ENCODE measurements at places on chromosomes 7 and 10.

DNA sequence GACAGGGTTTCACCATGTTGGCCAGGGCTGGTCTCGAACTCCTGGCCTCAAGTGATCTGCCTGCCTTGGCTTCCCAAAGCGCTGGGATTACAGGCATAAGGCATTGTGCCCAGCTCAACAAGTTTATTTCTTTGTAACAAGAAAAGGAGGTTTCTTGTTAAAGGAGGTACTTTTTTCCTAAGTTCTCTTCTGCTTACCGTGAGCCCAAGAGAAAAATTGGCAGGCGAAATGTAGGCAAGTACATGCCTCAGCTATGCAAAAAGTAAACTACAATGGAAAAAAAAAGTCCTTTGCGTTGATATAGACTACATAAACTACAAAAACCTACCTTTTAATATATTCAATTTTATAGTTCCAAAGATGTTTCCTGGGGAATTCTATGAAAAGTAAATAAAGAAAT, 122.6 kb downstream of the DKK1 start:
- DNase-seq: no peak

GRCh38 chr7:50428911-50429310, 21.2 kb downstream of the FIGNL1 start:
- DNase-seq: no peak

DNA sequence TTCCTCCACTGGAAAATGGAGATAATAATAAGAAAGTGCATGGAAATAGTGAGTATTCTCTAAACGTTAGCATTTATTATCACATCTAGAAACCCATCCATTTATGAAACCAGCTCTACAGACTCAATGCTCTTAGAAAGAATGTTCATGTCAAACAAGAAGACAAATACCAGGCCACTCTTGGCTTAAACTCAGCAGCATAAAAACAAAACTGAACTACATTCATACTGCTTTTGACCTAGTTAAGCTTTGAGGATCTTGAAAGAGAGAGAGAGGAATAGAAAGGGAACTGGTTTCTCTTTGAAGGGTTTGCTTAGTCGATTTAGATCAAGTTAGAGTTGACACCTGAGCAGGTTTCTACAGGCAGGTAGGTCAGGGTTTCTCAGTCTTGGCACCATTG, 332.9 kb upstream of the PRKCQ start:
- DNase-seq: no peak

DNA sequence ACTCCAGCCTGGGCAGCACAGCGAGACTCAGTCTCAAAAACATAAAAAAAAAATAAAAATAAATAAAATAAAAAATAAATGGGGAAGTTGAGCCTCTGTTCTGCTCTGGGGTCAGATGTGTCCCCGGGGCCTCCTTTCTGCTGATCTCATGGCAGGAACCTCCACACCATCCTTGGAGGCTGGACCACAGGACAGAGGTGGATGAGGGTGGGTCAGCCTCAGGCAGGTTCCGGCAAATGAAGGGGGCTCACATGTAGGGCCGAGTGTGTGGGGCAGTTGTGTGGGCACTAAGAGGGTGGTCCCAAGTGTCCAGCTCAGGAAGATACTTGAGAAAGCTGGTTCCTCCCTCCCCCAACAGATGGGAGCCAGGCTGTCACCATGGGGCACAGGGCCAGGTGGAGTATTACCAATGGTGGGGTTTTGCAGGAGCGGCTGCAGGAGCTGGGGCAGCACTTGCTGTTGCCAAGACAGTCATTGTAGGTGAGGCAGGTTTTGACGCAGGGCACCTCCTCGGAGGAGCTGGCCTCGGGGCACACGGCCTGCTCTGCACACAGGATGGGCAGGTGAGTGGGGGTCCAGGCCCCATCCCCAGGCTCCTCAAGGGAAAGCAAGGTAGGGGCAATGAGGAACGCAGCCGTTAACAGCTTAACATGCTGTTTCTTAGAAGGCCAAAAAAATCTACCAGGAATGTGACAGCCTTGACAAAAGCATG, 13.9 kb upstream of the TBRG4 start:
- DNase-seq: no peak

DNA sequence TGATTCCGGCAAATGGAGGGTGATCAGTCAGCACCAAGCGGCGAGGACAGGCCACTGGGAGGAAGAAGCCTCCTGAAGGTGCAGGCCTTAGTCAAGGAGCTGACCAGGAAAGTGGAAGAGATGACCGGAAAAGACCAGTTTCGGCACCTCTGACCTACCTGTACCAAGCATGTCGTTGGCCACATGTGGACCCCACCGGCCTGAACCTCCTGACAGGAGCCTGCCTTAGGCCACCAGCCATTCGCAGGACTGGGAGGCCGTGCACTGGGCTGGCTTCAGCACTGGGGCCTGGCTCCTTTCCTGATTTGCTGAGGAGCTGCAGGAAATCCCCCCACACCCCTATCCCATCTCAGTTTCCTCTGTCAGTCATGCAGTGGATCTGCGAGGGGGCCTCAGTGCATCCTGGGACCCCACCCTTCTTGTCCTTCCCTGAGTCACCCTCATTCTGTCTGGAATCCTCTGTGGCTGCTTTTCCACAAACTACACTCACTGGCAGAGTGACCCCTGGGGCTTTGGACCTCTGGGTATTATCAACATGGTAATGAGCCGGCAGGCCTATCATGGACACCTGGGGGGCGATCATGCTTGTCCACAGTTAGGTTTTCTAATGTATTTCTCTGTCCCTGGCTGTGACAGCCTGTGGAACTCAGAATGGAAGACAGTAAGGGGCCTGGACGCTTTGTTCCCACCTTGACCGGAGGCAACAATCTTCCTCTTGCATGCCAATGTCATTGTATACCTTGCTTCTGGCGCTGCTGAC, 33.0 kb downstream of the RAMP3 start:
- DNase-seq: no peak

DNA sequence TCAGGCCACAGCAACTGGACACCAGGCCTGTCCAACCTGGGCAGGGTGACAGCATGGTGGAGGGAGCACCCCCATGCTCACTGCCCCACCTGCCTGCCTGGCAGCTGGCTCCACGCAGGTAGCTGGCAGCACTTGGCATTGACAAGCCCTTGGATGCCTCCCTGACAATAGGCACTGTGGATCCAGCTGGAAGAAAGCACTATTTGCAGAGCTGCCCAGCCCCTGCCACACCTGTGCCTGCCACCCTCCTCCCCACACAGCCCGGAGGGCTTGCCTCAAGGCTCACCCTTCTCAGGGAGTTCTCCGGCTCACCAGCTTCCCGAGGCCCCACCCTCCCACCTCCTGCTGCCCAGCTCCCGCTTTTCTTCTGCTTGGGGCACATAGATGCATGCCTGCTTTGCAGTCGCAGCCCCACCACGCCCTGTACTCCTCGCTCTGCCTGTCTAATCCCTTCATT, 160.1 kb downstream of the NEURL1 start:
- DNase-seq: no peak

DNA sequence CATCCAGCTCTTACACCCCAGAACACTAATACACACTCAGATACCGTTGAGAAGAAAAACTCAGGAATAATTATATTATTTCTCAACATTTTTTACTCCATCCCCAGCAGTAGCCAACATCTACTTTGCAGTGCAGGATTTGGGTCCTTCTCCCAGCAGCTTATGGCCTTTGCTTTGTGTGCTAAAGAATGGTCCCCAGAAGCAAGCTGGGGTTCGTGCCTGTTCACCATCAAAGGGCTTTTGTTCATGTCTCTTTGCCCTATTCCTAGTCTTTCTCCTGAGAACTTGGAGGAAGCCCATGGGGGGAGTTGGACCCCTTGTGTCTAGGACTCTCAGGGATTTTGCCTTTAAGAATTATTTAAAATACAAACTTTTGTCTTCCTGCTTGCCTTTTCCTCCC, 100.4 kb downstream of the ZNF277 start:
- no peak for DNase-seq

- DNase-seq: no peak
Measured at GRCh38 chr7:129367349-129367699, 66.9 kb upstream of the STRIP2 start.

DNA sequence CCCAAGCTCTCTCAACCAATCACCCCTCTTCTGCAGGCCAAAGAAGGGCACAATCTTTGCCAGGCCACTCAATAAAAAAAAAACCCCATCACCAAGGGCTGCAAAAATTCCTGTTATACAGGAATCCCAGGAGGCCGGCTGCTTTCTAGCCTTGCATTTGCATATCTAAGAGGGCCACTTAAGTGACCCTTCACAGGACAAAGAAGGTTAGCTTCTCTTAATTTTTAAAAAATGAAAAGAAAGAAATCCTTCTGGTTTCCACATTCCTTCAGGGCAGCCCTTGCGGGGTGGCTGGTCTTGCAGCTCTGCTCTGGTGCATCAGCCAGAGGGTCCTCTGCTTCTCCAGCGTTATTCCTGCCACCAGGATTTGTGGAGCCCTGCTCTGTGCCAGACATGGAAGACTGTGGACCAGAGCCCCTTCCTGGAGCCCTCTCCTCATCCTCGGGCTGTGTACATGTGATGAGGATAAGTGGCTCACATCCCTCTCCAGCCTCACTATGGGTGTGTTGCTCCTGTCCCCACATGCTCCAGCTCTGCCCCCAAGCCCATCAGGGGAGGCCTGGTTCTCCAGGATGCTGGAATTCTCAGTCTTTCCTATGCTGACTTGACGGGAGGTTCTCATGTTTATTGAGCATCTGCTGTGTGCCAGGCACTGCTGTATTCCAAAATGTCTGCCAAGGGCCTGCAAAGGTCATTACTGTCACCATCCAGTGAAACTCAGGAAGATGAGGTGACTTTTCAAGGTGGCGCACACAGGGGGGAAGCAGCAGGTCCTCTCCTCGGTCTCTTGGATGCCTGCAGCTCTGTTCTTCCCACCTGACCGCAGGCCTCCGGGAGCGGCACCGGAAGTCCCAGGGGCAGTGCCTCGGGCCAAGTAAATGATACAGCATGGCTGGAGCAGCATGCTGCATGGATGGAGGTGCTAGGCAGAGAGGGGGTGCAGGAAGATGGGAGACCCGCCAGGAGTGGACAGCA, 67.7 kb downstream of the ARHGAP22 start:
- DNase-seq: no peak

GRCh38 chr7:157943561-157943960, 606.8 kb downstream of the DNAJB6 start:
- DNase-seq: no peak

DNA sequence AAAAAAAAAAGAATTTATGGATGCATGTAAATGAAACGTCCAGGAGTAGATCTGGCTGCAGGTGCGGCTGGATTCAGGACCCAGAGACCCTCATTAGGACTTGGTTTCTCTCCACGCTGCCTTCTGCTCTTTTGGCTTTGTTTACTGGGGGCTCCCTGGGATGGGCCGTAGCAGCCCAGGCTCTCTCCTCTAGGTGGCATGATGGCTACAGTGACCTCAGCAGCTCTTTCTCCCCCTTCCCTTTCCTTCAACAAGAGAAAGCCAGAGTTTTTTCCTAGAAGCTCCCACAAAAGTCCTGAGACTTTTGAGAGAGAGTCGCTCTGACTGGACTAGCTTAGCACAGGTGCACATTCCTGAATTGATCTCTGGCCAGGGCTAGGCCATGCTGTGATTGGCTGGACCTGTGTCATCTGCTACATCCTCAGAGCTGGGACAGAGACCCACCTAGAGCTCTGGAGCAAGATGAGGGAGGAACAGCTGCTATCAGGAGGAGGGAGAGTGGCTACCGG, 67.8 kb upstream of the PDCD4 start:
- DNase-seq: peak; percentile 40

DNA sequence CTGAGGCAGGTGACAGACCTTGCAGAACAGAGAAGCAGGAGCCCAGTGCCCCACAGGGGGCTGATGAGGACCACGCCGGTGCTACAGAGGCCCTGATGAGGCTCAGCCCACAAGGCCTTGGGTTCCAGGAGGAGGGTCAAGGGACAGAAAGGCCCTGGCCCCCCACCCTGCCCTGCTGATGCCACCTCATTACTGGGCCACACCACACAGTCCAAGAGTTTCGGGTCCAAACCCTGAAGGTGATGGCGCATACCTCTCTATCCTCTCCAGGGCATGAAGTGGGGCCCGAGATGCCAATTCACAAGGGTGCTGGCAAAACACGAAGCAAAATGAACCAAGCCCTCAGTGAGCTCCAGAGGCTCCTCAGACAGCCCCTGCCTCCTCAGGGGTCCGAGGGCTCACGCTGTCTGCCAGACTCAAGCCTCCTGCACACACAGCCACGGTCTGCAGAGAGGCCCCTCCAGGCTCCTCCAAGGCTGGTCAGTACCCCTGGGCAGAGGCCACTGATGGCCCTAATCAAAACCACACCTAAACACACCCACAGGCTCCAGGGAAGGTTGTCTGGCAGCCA, 32.3 kb downstream of the RASGEF1A start:
- DNase-seq: no peak

DNA sequence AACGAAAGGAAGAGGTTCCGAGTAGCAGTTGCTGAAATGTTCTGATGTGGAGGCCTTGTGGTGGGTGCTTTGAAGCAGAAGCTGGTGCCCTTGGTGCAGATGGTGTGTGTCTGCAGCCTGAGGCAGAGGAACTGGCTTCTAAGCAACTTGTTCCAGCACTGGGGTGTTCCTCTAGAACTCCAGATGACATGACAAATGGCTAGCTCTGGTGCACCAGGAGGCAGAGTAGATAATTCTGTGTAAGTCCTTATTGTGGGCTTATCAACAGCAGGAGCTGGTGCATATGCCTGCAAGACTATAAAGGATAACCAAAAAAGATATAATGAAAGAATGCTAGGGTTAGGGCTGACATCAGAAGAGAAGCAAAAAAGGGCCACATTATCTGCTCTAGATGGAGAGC, 76.5 kb downstream of the ARL5B start:
- DNase-seq: no peak

GRCh38 chr7:151381348-151382078, 28.3 kb downstream of the WDR86 start:
- peak; percentile 12 for DNase-seq

- no peak for DNase-seq
Measured at GRCh38 chr7:16697507-16698199, 51.7 kb downstream of the BZW2 start.

- peak; percentile 41 for DNase-seq
Measured at GRCh38 chr7:26052706-26053105, 99.3 kb upstream of the NFE2L3 start.

DNA sequence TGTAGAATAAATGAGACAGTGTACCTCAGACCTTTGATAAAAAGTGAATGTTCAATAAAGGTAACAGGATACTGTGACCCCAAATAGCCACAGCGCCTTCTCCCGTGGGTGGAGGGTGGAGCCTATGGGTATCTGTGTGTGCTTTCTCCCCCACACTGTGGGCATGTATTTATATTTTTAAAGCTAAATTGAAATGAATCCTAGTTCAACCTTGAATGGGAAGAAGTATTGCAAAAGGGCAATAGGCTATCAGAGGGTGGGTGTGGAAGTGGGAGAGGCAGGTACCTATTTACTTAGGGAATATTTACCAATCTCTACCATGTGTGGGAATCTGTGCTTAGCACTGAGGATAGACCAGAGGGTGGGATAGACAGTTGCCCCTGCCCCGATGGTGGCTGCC, 68.9 kb downstream of the PFKFB3 start:
- DNase-seq: no peak

- no peak for DNase-seq
Measured at GRCh38 chr7:26723129-26723528, 141.3 kb downstream of the SKAP2 start.

GRCh38 chr7:142962991-142963390, 828 bp upstream of the KEL start:
- DNase-seq: no peak
